CD4-positive, alpha-beta T cell treated with Interleukin-6 at 100 ng/mL for 8 hours (primary cell): ENCODE measurements at places on chromosomes 12 and 14.

DNA sequence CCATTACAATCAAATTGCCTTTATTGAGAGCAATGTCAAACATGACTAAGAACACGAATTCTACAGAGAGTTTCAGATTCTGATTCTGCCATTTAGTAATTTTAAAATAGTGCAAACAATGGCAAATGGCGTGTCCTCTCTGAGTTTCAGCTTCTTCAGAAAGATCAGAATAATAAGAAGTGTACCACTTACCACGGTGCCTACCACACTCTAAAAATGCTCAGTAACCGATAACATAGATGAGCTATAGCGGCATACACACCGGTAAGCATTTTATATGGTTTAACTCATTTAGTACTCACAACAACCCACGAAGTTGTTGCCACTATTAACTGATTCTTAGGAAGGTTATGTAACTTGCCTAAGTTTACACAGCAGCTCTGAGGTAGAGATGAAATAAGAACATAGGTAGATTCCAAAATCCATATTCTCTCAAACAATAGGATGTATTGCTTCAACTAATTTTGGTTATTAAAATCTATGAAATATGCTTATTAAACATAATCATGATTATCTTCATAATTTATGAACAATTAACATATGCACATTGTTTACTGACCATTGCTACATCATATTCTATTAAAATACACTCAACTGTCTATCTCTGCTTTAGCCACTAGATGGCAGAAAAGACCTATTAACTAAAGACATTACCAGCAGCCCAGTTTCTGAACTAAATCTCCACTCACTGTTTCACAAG lies 38.3 kb downstream of the SLC6A15 start:
- DNase-seq, result peak; percentile 3

DNA sequence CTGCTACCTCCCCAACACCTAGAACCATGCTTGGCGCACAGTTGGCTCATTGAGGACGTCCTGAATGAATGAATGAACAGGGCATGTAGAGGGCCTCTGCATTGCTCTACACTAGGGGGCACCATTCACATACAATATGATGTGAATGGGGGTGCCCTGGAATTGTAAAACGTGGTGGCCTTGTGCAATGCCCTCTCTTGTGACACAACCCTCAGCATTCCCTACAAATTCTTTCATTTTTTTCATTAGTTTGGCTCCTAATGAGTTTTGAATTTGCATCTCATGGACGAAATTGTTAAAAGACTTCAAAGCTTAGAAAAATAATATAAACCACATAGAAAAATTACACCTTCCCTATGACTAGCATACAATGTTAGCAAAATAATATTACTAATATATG lies 2.3 kb upstream of the DIO2 start:
- no peak for DNase-seq

GRCh38 chr12:96343347-96343954 lies 56.8 kb downstream of the CDK17 start:
- peak; percentile 33 for DNase-seq

DNA sequence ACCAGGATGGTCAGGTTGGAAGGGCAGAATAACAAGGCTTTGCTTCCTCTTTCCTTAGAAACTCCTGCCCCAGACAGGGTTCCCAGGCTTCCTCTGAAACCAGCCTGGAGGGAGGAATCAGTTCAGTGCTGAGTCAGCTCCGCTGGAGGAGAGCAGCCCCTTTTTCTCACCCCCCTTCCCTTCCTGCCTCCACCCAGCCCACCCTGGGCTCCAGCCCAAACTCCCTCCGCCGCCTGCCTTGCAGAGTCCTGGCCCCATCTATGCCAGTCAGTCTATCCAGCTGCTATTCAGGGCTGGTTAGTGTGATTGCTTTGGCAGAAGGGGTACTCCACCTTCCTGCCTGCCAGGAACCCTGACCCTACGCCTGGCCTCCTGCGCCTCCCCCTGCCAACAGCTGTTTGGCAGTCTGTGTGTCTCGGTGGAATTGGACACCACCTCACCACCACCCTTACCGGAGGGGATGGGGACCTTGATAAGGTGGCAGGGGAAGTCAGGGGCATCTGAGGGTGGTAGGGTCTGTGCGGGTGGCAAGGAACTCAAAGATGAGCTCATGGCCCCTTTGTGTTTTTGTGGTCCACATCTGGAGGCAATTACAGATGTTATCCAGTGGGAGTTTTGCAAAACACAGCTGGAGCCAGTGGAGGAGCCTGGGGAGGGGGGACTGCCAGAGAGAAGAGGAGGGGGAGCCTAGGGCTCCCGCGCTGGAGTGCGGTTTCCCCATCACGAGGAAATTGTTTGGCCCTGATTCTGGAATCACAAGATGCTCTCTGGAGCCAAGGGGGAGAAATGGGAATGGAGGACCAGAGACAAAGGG lies 12.2 kb downstream of the MMP14 start:
- no peak for DNase-seq
